ENCODE measurements at places on chromosomes 7 and 10.

GRCh38 chr7:140222814-140223213 lies 46.0 kb upstream of the KDM7A start:
- DNase-seq: no peak

DNA sequence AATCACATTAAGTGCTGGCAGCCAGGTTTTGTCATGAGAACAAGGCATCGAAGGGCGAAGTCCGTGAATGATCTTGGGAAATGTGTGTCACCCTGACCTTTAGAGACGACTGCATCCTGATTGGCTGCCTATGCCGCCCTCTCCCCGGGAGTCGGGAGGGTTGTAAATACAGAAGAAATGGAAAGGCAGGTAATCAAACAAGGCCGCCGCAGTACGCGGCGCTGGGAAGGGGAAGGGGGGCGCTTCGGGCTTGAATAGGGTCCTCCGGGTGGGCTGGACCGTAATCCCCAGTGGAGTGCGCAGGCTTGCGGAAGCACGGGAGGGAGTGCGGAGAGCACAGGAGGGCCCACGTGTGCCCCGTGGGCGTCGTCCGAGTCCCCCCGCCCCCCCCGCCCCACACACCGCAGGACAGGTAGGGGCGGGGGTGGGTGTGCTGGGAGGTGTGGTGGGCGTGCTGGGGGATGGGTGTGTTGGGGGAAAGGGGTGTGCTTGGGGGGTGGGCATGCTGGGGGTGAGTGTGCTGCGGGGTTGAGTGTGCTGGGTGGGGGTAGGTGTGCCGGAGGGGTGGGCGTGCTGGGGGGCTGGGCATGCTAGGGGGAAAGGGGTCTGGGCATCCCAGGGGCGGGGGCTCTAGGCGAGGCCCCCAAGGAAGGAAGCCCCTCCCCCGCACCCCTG lies 169.4 kb downstream of the ARHGAP12 start:
- peak; percentile 36 for DNase-seq

DNA sequence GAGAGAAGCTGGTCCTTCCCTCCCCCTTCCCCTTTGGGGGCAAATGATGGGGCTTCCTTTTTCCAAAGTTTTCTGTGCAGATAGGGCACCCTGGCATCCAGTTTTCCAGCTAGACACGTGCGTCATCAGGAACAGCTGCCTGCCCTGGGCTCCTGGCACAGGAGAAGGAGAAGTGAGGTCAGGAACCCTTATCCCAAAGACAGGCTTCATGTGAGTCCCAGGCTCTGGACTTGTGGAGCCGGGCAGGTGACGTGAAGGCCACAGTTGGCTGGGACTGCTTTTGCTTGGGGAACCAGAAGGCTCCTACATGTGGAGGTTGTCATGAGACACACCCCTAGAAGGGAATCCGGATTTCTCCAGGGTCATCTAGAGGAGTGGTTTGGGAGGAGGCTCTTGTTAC lies 66.5 kb downstream of the RBM20 start:
- no peak for DNase-seq

GRCh38 chr10:130226012-130226411 lies 89.8 kb downstream of the GLRX3 start:
- no peak for DNase-seq

DNA sequence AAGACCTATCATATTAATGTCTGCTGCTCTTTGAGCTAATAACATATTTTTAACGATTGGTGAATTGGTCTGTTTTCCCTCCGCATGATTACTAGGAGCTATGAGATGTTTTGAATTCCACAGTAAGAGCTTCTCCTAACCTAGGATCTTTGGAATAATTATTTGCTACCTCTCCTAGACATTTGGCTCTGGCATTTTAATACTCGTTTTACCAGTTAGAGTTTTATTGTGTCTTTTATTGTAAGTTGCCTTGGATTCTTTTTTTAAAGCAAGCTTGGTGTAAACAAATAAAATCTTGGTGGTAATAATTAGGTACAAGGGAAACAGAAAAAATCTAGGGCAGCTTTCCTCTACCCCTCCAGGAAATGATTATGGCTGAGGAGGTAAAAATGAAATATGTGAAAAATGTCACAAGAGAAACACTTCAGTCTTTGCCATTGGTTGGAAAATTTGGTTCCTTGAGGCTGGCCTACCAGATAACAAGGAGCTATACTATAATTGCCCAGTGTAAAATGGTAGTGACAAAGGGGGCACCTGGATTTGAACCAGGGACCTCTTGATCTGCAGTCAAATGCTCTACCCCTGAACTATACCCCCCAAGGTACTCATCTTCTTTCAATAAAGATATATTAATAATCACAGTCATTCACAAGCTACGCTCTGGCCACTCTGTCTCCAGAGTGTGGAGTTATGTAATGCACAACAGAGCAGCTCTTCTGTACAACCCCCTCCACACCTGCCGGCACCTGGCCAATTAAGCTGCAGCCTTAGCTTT lies 85.4 kb downstream of the ZNF777 start:
- no peak for DNase-seq

DNA sequence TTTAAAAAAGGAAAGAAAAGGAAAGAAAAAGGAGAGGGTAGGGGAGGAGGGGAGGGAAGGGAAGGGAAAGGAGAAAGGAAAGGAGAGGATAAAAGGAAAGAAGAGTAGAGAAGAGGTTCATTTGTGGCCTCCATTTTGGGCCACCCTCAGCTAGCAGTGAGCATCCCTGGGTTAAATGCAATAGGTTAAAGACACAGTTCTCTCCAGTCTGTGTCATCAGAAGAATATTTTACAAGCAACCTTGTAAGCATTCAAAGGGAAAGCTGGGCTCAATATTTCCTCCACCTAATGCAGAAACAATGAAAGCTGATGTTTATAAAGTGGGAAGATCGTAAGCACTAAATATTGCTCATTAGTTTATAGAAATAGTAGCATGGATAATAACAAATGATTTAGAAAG lies 219.1 kb upstream of the PITRM1 start:
- no peak for DNase-seq

- DNase-seq: no peak
Measured at GRCh38 chr10:119112056-119112455, 8.1 kb downstream of the DENND10 start.

DNA sequence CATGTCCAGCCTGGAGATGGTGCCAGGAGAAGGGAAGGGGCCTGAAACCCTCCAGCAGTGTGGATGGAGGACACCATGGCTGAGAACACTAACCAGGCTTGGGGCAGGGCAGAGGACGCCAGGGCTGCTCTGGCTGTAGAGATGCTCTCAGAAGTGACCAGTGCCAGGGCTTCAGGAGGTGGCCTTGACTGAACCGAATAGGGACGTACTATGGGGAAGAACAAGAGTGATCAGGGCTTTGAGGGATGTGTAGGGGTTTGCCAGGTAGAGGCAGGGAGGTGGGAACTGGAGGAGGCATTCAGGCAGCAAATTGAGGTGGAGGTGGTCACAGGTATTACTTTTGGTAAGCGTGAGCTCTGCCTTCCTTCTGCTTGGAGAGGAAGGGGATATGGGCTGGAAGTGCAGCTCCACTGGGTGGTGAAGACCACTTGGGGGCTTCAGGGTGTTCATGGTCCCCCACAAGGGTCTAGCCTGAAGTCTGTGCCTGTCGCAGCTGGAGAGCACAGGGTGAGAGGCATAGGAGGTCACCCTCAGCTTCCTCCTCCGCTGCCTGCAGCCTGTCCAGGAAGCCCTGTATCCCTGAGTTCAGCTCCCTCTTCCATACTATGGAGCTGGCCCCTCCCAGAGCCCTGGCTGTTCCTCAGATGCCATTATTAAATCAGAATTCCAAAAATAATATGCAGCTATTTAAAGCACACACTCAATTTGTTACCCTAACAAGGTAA lies 27.8 kb downstream of the ADCY1 start:
- no peak for DNase-seq

GRCh38 chr7:5408777-5409176 lies 14.9 kb downstream of the TNRC18 start:
- no peak for DNase-seq

DNA sequence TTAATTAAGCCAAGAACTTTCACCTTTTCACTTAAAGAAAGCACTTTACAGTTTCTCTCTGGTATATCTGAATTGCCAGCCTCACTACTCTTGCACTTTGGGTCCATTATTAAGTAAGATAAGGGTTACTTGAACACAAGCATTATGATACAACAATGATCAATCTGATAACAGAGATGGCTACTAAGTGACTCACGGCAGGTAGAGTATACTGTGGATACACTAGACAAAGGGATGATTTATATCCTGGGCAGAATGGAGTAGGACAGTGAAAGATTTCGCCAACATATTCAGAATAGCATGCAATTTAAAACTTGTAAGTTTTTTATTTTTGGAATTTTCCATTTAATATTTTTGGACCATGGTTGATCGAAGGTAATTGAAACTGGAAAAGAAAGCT lies 34.3 kb upstream of the ITGB8 start:
- no peak for DNase-seq

- no peak for DNase-seq
Measured at GRCh38 chr7:108529341-108529740, 3.4 kb upstream of the PNPLA8 start.

DNA sequence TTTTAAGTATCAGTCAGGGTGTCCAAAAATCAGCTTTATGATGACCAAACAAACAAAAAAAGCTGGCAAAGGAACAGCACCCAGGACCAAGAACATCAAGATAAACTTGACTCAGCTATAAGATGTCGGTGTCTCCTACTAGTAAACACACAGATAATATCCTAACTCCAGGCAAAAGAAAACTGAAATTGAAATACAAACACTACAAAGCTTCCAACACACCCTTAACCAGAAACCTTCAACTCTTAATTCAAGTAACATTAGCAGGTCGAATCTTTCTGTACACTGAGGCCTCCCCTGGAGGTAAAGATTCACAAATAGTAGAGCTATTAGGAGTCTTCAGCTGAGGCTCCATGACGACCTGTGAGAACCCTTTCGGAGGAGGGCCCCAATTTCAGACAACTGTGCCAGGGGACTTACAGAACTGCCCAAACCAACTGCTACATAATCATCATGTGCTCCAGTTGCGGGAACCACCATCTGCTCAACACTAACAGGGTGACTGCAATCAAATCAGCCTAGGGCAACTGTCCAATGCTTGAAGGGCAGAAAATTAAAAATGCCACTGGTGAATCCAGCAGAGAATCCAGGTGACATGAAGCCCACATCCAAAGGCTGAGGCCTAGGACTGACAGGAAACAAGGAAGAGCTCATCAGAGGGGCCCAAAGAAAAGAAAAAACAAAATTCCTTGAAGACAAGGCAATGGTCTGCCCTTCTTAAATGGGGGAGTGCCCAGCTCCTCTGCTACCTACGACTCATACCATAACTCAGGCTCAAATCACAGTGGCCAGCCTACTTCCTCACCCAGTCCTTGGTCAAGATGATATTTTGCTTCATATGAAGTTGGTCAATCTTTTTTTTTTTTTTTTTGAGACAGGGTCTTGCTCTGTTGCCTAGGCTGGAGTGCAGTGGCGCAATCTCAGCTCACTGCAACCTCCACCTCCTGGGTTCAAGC lies 20.0 kb downstream of the XPNPEP1 start:
- no peak for DNase-seq

GRCh38 chr10:18400201-18400905 lies 251.0 kb downstream of the NSUN6 start:
- DNase-seq: no peak

- no peak for DNase-seq
Measured at GRCh38 chr10:70912556-70912955, 24.2 kb upstream of the PCBD1 start.

DNA sequence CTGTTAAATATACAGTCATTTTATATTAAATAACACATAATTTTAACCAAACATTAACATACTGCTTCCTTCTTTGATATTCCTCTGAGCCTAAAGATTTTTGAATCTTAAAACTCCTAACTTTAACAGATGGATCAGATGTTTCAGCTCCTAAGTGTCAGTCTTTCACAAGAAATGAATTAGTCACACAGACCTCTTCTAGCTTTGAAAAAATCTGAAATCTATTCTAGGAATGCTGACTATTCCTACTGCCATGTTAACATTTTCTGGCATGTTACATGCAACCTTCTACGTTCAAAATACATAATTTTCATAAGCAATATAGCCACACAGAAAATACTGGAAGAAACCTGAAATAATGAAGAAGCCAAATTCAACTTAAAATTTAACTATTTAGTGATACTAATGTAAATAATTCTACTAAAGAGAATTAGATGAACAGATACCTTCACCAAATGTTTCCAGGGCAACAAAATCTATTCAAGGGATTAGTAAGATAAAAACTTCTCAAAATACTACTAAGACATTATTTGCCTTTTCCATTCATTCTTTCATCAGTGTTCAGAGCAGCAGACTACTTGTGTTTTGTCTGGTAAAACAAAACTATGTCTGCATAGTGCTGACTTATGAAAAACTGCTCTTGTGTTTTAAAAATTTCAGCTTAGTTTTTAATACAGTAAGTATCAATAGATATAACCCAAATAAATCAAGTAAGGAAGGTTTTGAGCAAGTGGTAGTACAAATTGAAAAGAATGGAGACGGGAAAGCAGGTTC lies 9.2 kb downstream of the JMJD1C start:
- DNase-seq: no peak

GRCh38 chr7:93205046-93205445 lies 21.2 kb downstream of the HEPACAM2 start:
- no peak for DNase-seq

DNA sequence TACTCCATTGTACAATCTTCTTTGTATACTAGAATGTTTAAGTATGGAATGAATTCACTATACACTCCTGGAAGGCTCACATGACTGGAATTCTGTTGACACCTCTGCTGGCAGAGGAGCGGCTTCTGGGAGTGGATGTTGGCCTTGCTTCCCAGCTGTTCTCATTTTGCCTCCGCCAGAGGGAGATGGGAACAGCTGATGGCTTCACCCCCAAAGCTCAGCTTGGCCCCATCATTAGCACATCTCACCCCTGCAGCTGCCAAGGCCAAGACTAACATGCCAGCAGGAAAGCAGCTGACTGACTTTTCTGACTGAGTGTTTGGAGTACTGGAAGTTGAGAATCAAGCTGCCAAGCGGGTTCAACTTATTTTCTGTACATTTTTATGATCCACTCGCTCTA lies 15.1 kb downstream of the ADAM12 start:
- no peak for DNase-seq

DNA sequence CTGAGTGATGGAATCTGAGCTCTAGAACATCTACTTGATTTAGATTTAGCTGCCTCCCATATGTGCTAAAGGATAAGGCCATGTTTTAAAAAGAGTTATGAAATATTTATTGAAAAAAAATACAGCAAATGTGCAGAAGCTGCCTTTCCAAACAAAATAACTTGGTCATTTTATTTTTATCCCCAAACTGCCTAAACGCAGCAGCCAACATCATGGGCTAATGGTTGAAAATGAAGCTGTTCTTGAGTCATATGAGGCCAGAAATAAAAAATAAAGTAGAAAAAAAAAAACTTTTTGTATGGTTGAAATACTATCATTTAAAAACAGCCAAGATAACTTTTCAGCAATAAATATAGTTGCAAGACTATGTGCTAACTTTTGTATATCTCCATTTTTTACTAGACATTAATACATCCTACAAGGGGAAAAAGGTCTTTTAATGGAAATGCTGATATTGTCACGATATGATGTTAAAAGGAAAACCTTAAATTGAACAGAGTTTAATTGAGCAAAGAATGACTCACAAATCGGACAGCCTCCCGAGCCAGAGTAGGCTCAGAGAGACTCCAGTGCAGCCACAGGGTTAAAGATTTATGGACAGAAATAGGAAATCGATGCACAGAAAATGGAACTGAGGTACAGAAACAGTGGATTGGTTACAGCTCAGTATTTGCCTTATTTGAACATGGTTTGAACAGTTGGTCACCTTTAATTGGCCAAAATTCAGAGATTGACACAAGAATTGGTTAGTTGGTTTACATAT lies 305.8 kb downstream of the MDFIC start:
- DNase-seq: no peak

- peak; percentile 8 for DNase-seq
Measured at GRCh38 chr7:12210179-12211053, 678 bp upstream of the TMEM106B start.
